Stimulated activated CD4-positive, alpha-beta T cell treated with anti-CD3 and anti-CD28 coated beads, Interleukin-2, amount 100 ng/mL, for 48 hours (primary cell): ENCODE measurements at places on chromosomes 13 and 19.

- DNase-seq: no peak
Observed at GRCh38 chr19:1103132-1103707, 574 bp upstream of the GPX4 start.

DNA sequence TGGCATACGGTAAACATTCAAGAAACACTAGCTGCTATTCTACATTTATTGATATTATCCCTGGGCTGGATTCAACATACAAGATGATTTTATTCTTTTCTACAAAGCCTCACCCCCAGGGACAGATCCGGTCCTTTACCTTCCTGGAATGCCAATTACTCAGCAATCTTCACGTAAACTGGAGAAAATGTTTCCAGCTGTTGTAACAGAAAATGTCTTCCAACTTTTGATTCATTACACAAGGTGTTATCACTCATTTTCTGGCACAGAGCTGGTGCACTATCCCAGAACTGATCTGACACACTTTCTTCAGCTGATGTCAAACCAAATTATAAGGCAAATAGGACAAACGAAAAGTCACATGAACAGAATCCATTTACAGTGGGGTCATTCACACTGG, 33.1 kb downstream of the DCLK1 start:
- no peak for DNase-seq

DNA sequence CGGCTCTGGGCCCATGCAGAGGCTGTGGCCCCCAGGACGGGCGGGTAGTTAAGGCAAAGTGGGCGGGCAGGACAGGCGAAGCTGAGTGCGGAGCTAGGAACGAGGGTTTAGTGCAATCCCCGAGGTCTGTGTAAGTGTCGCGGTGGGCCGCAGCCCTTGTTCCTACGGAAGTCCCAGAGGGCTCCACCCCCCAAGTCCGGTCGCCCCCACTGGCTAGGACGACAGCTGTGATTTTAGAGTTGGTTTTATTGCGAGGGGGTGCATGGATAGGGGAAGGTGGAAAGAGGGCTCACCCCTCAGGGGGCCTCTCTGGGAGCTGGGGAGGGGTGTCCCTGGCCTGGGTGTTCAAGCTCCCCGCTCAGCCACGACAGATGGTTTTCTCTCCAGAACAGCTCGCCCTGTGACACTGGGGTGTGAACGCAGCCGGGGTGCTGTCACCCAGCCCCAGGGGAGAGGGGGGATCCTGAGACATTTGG, 21.7 kb downstream of the ZBTB7A start:
- DNase-seq: no peak

GRCh38 chr13:28434926-28435325, 60.0 kb downstream of the FLT1 start:
- DNase-seq: no peak

DNA sequence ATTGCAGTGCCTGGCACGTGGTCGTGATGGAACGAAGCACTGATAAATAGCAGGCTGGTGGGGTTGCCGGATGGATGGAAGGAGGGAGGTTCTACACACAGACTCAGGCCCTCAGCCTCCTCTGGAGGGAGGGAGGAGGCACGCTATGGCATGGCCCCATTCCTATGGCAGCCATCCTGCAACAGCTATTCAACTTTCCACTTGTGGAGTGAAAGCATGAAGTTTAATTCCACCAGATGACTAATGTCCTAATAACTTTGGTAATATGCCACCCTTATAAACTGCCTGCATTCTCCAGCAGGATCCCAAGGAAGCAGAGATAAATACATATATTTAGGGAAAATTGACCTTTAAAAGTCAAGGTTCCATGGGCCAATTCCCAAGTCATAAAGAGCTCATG, 92.4 kb downstream of the KL start:
- DNase-seq: no peak

- DNase-seq: peak; percentile 16
Observed at GRCh38 chr19:46745521-46746280, at the start of gene FKRP. Gene FKRP (plus strand): TSS chr19:46746057. CDS start chr19:46755451, 9,394 bp downstream.

- no peak for DNase-seq
Observed at GRCh38 chr13:27551562-27551961, 68.8 kb downstream of the LNX2 start.

DNA sequence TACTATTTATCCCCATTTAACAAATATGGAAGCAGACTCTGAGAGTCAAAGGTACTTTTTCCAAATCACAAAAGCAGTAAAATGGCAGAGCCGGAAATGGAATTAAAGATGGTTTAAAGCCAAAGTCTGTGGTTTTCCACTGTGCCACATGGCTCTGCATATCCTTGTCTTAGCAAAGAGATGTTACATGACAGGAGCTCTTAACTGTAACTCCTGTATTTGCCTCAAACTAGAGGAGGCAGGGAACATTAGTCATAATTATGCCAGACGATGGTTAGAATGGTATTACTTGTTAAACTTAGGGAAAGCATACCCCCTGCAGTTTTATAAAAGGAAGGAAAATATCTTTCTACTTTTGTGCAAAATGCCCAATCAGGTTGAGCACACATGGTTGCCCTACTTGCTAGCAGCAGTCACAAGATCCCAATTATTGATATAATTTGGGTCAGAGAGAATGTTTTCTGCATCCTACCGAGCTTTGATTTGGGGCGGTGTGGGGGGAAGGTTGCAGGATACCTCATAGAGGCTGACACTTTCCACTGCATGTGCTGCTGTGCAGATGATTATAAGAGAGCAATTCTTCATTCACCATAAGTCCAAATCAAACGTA, 42.0 kb upstream of the MAB21L1 start:
- no peak for DNase-seq

DNA sequence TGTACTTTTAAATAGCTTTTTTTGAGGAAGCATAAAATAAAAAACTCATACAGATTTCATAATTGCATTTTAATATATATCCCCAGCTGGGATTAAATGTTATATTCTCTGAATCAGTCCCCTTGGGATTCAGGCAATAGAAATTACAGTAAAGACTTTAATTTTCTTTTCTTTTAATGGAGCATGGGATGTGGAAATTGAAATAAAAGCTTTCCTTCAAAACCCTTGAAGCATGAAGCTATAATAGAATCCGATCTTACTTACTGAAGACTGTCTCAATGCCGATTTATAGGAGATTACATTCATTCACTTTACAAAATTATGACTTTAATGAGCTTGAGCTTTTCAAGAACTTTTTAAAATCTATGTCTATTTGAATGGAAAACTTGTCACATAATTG, 243.4 kb downstream of the SPRY2 start:
- no peak for DNase-seq

DNA sequence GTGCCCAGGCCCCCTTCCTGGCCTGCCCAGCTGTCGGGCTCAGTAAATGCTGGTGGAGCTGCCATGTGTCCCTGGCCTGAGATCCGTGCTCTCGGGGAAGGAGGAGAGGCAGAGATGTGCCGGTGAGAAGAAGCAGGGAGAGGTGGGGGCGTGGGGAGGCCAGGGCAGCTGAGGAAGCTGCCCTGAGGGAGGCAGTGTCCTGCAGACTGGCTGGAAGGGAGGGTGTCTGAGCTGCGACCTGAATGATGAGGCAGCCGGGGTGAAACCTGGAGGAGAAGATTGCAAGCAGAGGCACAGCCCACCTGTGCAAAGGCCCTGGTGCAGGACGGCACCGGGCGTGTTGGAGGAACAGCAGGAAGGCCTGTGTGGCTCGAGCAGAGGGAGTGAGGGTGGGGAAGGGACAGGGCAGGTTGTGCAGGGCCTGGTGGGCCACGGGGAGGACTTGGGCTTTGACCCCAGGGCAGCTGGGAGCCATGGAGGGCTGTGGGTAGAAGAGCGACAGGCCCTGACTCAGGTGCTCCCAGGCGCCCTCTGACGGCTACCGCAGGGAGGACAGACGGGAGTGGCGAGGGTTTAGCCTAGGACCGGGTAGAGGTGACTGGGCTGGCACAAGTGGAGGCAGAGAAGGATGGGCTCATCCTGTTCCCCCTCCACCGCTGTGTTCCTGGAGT, 14.0 kb upstream of the CELF5 start:
- DNase-seq: peak; percentile 77

DNA sequence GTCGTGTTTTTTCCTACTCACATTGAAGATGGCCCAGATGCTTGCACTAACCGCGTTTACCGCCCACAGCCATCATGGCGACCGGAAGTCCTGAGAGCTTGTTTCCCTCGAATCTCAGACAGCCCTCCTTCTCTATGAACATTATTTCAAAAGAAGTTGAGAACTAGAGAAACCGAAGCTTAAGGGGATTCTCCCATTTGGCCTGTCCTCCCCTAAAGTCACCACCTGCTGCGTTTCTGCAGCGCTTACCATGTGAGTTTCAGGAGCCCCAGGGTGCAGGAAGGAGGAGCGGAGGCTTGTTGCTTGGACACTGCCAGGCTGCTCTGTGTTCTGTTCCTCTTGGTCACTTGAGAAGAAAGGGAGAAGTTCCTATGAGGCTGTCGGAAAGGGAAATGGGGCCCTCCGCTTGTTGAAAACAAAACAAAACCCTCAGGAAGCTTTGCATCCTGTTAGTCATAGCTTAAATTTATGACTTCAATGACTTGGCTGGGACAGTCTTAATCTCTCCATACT, 6.2 kb downstream of the CARD8 start:
- peak; percentile 58 for DNase-seq

DNA sequence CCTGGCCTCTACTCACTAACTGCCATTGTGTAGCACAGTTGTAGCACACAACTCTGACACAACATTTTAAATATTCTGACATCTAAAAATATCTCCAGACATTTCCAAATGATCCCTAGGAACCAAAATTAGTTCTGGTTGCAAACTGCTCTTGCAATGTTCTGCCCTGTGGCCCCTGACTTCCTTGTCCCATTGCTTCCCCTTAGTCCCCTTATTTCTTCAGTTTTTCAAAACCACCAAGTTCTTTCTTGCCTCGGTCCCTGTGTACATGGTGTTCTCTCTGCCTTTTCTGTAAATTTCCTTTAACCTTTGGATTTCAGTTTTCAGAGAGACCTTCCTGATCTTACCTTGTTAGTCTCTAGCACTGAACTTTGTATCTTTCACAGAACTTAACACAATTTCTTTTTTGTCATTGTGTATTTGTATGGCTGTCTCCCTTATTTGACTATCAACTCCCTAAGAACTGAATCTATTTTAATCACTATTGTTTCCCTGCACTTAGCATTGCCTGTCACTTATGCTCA, 87.6 kb upstream of the MLNR start:
- DNase-seq: no peak

DNA sequence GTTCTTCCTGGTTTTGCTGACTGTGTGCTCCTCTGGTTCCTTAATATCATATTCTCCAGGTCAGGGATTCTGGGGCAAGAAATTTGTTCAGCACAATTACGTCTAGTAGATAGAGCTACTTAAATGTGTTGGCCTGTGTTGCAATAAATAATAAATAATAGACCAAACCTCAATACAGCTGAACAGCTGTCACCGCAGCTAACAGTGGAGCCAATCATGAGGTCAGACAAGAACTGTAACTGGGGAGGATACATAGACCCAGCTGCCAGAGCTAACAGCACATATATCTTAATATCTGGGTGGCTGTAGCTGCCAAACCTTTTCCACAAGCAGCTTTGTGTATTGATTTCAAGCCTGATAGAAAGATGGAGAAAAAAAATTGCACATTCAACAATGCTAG, 1596.3 kb upstream of the PCDH20 start:
- DNase-seq: no peak

GRCh38 chr13:109198585-109198984, 569.2 kb downstream of the MYO16 start:
- no peak for DNase-seq

DNA sequence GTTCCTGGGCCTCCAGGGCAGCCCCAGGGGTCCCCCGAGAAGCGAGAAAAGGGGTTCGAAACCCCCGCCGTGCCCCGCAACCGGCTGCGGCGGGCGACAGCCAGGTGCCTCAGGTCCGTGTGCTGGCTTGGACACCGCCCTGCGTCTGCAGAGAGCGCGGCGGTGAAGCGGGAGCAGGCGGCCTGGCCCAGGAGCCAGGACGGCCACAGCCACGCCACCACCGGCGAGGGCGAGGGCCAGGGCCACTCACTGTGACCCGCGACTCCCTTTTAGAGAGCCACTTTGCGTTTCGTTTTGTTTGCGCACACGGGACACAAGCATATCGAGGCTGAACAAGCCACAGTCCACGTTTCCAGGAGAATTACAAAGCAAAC, 110.4 kb downstream of the CRYL1 start:
- no peak for DNase-seq

GRCh38 chr19:9885077-9885552, 50.0 kb downstream of the PIN1 start:
- DNase-seq: no peak

- DNase-seq: no peak
Observed at GRCh38 chr13:45932676-45933075, 81.1 kb upstream of the SIAH3 start.
